ENCODE measurements at places on chromosomes 5 and 9.

DNA sequence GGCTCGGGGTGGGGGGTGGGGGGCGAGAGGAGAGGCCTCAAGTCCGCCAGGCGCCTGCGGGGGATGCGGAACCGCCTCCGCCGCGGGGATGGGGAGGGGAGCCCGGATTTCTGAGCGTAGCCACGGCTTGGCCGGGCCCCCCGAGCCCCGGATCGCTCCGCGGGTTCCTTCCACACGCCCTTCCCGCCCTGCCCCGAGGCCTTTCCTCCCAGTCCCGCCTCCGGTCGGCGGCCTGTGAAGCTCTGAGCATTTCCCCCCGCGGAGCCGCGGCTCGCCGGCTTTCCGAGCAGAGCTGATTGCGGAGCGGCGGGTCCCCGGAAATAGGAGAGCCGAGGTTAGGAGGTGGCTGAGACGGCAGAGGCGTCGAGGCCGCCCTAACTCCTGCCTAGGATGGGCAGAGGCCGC is 6.1 kb downstream of the IRX4 start:
- no peak for DNase-seq

DNA sequence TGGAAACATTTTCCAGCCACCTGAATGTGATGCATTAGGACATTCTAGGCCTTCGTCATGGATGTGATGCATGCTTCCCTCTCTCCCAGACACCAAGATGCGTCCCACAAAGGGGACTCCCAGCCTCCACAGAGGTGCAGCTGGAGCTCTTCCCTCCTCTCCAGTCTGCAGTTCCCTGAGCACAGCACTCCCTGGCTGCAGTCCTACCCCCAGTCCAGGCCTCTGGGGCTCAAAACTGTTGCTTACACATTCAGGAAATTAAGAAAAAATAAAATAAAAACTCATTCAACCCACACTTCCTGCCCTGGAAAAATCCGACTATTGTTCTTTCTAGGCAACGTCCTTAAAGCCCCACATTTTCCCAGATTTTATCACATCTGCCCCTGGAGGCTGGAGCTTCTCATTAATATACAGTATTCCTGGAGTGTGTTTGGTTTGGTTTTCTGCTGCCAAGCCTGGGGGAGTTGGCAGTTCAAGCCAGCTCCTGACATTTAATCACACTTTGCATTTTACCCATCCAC is 78.4 kb upstream of the ICE1 start:
- DNase-seq, result no peak

- no peak for DNase-seq
These were observed 182.1 kb downstream of the FBN2 start for GRCh38 chr5:128355961-128356360.

GRCh38 chr5:35762368-35762767 is 94.3 kb upstream of the IL7R start:
- DNase-seq, result no peak

- no peak for DNase-seq
These were observed 33.1 kb downstream of the ZNF366 start for GRCh38 chr5:72474046-72474500.

- DNase-seq, result no peak
These were observed 9.9 kb downstream of the AK1 start for GRCh38 chr9:127867356-127868277.

- DNase-seq, result no peak
These were observed 1.1 kb upstream of the FRRS1L start for GRCh38 chr9:109168170-109168569.

GRCh38 chr9:111843971-111844370 is 49.2 kb upstream of the SHOC1 start:
- DNase-seq, result no peak

GRCh38 chr5:175162036-175162435 is 281.9 kb downstream of the DRD1 start:
- DNase-seq, result no peak

DNA sequence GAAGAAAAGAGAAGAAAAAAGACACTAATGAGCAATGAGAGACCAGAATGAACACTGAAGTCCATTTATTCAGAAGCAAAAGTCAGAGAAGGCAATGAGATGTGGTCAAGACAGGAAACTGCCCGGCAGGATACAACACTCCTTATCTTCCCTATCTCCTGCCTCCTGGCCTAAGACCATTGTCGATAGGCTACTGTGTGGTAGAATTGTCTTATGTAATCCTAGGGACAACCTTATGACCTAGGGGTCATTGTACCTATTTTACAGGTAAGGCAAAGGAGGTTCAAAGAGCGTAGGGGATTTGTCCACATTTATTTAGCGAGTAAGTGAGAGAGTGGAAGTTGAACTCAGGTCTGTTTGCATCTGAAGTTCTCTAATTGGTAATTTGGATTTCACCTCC is 63.0 kb upstream of the PTPN3 start:
- DNase-seq, result no peak

DNA sequence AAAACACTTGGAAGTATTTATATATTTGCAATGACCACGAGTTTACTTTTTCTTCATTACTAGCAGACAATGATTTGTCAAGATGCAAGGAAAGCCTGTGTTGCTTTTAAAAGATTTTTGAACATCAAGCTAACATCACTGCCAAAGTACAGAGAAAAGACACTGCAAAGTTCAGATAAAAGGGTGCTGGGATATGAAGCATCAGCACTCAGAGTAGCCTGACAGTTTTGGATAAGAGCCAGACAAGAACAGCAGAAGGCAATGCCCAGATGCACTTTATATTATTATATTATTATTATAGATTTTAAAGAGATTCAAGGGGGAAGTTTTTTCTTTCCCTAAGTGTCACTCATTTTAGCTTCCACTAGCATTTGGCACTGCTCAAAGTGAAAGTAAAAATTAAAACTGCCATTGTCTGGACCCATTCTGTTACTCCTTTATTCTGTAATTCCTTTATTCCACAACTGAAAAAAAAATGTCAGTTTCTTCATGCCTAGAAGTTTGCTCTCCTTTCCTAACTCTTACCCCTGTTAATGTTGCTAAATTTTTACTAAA is 240.6 kb downstream of the EFNA5 start:
- no peak for DNase-seq

DNA sequence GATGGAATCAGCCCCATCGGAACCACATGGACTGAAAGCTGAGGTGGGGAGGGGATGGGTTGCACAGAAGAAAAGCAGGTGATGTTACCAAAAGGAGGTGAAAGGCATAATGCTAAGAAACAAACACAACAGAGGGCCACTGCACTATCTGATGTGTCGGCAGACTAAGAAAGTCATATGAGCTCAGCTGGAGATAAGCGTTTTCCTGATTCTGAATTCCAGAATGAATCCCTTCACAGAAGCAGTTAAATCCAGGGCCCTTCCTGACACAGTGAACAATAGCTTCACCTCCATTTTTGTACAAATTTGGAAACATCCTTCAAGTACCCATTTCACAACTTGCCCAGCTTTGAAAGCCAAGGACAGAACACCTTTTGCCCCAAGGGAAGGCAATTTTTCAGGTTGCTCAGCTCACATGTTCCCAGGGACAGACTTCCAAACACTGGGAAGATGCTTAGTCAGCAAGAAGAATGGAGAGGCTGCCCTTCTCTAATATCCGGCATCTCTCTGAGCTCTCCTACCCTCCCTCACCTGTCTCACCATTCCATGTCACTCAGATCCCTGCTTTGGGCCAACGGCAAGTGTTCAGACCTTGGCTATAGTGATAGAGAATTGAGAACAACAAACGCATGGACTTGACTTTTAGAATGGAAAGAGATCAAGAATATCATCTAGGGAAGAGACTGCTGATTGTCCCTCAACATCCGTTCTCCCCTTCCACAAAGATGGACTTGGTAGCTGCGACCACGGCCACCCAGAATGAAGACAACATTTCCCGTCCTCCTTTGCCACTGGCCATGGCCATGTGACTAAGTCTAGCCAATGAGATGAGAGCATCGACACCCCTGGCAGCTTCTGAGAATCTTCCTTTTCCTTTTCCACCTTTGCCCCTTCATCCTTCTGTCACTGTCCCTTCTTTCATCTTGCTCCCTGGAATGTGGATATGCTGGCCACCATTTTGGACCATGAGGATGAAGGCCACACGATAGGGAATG is 68.6 kb upstream of the IL17B start:
- no peak for DNase-seq

DNA sequence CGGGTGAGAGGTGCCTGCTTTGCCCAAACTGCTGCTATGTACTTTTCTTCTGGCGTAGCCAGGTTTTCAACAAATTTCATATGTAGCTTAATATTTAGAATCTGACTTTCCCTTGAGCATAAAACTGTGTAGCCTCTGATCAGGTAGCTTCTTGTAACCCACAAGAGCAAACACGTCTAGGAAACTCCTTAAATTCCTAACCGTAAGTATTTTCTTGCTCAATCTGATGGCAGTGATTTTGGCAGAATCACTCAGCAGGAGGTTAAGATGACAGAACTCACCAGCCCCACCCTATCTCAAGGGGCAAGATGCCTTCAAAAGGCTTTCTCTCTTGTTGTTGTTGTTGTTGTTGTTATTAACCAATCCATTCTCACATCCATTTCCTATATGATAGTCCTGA is 20.8 kb downstream of the CKMT2 start:
- DNase-seq, result no peak

DNA sequence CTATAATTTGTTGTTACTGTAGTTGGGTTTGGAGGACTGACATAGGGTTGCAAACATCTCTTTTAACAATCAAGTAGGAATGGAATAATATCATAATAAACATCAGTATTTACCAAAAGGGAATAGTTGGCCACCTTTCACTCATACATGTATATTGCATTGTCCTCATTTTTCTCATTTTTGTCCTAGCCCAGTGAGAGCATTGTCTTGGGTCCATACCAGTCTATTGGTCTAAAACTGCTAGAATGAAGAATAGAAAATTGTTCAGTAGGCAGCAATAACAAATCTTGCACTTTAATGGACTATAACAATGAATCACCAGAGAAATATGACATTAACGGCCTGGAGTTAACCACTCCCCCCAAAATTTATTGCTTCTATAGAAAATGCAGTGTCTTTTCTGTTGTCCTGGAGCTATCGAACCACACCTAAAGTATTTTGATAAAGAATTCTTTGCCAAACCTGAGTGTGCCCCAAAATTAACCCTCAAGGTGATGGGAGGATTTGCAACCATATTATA is 80.9 kb upstream of the IL33 start:
- DNase-seq, result no peak

GRCh38 chr5:66585291-66585690 is 10.9 kb upstream of the MAST4 start:
- no peak for DNase-seq

DNA sequence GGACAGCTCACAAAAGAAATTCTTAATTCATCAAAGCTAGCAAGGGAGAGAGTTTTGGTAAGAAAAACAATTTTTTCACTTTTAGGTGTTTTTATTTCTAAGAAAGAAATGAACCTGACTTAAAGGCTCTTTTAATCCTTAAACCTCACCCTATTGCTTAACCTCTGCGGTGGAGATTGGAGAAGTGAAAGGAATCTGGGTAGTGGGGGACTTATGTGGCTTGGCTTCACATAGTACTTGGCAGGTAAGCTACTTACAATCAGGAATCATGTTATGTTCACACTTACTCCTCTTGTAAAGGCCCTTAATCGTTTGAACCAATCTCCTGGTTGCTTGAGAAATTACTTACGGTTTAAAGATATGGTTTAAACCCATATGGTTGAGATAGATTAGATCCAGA is 104.8 kb downstream of the ISOC1 start:
- DNase-seq, result no peak

GRCh38 chr5:14295610-14296009 is 152.5 kb downstream of the TRIO start:
- DNase-seq, result no peak

GRCh38 chr5:74281166-74281565 is 359.4 kb downstream of the ENC1 start:
- DNase-seq, result no peak

DNA sequence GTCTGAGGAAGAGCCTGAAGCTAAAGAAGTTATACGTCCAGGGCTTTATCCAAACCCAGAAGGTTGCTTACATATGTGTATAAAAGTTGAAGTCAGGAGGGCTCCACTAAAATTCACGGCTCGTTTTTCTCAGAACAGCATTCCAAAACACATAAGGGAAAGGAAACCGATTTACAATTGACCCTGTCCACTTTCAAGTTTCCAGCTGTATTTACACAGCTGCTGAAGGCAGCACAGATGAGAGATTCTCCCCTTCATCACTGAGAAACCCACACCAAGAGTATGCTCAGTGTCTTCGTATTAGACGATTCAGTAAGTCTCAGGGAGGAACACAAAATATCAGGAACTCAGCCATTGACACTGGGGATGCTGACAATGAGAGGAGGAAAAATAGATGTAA is 5.9 kb upstream of the NREP start:
- DNase-seq, result no peak

GRCh38 chr5:128538250-128539037 is 399 bp upstream of the FBN2 start:
- DNase-seq, result no peak

DNA sequence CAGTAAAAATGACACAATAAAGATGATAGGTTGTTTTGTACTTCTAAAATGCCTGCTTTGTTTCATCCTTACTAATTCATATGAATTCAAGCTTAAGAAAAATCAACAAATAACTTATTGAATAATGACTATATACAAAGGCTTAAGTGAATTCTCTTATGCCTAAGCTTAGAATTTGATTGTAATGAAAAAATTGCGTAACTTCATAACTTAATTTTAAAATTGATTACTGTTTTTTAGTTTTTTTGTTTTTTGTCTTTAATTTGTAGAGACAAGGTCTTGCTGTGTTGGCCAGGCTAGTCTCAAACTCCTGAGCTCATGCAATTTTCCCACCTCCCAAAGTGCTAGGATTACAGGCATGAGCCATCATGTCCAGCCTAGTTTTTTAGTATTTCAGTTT is 391.9 kb downstream of the ARRDC3 start:
- no peak for DNase-seq

GRCh38 chr9:32571969-32572899 is 725 bp downstream of the NDUFB6 start:
- no peak for DNase-seq

DNA sequence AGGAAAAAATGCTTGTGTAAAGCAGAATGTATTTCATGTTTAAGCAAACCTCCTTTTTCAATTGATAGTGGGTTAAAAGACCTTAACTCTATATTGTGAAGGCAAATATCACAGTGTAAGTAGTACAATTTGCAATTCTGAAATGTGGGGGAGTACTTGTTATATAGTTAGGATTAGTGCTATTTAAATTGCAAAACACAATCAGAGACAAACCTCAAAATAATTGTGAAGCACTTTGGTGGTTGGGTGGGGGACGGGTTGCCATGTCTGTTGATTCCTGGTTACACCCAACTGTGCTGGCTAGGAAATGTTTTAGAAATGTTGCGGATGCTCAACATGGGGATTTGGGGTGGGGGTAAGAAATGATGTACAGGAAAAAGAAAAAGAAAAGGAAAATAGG is 37.4 kb downstream of the EGFLAM start:
- no peak for DNase-seq

Measured in stimulated activated CD8-positive, alpha-beta memory T cell treated with anti-CD3 and anti-CD28 coated beads, Interleukin-7, amount 100 ng/mL, for 48 hours (primary cell).